ENCODE measurements at places on chromosomes 7 and 10.
A peak's percentile ranks its signal among the peaks of the same experiment; 100 is the strongest.

DNA sequence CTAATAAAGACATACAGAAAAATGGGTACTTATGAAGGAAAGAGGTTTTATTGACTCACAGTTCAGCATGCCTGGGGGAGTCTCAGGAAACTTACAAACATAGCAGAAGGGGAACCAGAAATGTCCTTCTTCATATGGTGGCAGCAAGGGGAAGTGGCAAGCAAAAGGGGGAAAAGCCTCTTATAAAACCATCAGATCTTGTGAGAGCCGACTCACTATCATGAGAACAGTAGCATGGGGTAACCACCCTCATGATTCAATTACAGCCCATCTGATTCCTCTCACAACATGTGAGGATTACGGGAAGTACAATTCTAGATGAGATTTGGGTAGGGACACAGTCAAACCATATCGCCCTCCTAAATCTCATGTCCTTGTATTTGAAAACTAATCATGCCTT lies 1305.4 kb upstream of the SORCS1 start:
- DNase-seq = no peak

DNA sequence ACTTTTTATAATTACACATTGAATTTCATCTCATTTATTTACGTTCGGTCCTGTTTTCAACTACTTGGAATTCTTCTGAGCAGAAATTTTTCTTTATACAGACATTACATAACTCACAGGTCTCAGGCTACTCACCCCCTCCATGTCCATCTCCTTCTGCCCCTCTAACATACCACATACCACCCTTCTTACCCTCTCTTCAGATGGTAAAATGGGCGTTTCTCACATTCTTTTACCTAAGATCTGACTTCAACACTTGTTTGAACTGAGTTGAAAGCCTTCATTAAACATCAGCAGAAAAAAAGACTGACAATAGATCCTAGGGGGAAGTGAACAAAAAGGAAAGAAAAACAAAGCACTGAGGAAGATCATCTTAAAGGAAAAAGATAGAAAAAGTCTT lies 309.7 kb downstream of the CTNNA3 start:
- no peak for DNase-seq

DNA sequence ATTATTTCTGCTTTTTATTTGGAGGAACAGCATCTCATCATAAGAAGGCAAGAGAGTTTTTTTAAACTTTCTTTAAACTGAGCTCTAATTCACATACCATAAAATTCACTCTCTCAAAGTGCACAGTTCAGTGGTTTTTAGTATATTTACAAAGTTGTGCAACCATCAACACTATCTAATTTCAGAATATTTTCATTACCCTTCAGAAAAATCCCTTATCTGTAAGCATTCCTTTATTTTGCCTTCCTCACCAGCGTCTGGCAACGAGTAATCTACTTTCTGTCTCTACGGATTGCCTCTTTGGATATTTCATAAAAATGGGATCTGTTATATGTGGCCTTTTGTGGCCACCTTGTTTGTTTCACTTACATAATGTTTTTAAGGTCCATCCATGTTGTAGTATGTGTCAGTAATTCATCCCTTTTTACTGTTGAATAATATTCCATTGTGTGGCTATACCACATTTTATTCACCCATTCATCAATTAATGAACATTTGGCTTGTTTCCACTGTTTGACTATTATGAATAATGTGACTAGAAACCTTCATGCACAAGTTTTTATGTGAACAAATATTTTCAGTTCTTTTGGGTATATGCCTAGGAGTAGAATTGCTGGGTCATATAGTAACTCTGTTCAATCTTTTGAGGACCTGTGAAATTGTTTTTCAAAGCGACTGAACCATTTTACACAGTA lies 181.5 kb downstream of the TRIL start:
- DNase-seq = no peak

DNA sequence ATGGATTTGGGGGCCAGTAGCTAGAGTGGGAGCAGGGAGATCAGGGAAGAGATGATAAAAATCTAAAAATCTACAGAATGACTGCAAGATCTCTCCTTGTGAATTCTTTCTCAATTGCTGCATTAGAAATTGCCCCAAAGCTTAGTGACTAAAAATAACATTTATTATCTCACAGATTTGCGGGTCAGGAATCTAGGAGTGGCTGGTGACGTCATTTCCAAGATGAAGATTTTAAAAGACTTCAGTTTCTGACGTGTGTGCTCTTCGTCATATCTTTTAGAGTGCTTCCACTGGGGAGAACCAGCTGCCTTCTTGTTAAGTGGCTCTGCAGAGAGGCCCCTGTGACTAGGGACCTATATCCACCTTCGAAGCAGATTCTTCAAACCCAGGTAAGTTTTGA lies 112.6 kb downstream of the DGKI start:
- DNase-seq = no peak

- DNase-seq = no peak
Measured at GRCh38 chr7:86212976-86213375, 430.7 kb upstream of the GRM3 start.

- DNase-seq = no peak
Measured at GRCh38 chr10:101485207-101485606, 102.8 kb downstream of the POLL start.

DNA sequence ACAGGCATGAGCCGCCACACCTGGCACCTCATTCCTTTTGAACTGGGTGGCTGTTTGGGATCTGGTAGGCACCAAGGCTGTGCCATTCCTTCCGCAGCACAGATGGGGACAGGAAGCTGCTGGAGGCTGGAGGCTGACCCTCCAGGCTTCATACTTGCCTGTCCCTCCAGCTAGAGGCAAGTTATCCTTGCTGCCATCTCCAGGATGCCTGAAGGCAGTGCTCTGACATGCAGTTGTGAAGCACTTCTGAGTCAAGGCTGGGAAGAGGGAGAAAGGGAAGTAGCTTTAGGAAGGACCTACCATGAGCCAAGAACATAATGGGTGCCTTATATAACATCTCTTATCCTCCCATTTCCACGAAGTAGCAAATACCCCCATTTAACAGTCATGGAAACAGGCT lies 9.5 kb downstream of the MARVELD1 start:
- no peak for DNase-seq

- no peak for DNase-seq
Measured at GRCh38 chr7:24700521-24701260, 56.6 kb downstream of the GSDME start.

- DNase-seq = peak; percentile 83
Measured at GRCh38 chr10:55631071-55631654, 729.9 kb downstream of the ZWINT start.

DNA sequence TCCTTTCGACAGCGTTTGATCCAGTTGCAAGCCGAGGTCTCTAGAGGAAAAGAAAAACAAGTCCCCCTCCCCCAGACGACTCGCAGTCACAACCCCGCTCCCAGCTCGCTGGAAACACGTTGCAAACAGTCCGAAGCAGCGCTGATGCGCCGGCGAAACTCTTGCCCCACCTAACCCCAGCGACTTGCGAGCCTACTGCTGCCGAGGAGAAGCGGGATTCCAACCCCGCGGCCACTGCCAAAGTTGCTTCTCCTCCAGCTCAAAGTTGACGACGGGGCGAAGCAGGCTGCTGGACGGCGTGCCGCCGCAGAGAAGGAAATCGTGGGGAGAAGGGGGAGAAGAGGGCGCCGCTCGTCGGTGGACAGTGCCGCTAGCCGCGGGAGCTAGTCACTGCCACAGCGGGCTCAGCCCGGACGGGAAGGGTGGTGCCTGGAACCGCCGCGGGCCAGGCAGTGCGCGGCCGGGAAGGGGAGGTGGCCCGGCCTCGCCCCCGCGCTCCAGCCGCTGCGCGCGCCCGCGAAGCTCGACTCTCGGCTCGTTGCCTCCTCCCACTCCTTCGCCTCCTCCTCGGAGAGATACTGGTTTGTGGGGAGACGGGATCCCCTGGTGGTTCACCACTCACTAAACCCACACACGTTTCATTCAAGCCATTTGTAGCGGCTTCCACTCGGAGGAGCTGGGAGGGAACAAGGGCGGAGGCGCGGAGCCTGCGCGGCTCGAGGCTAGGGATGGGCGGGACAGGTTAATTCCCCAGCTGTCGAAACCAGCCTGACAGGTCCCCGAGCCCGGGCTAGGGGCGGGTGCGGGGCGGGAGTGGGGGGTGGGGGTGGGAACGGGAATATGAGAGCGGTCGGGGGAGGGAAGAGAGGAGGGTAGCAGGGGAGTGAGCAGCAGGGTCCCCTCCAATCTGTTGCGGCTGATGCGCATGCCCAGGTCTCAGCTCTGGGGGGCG lies at the start of gene GPR37:
TSS of gene GPR37 (minus strand) at position 392 of the 952 bp plus-strand sequence. CDS start 816 bp downstream, outside the sequence.
- peak; percentile 74 for DNase-seq

GRCh38 chr10:128297709-128298378 lies 171.6 kb upstream of the MKI67 start:
- no peak for DNase-seq

GRCh38 chr7:116018731-116019130 lies 11.8 kb downstream of the TFEC start:
- DNase-seq = no peak

GRCh38 chr7:84157171-84157570 lies 37.4 kb downstream of the SEMA3A start:
- DNase-seq = no peak
